Activated naive CD8-positive, alpha-beta T cell treated with anti-CD3 and anti-CD28 coated beads, Interleukin-2, amount 50 U/mL, for 16 hours (primary cell): ENCODE measurements at places on chromosomes 16 and 17.

DNA sequence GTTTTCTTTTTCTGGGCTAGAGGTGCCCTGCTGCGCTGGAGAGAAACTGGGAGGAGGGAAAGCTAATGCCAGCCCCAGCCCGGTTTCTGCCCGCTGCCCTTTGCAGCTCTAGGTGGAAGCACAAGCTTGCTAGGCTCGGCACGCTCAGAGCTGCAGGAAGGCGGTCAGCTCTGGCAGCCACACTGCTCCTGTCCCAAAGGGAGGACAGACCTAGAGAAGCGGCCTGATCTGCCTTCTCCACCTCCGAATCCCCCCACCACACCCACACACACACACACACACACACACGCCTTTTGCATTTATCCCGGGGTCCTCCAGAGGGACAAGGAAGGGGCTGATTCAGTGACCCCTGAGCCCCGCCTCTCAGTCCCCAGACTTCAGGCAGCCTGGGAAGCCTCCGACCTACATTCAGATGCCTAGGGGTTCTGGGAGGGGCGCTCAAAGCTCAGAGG is 418.1 kb downstream of the SOX9 start:
- DNase-seq, result no peak

- DNase-seq, result no peak
These were observed 22.6 kb downstream of the ZNF213 start for GRCh38 chr16:3157229-3158025.

DNA sequence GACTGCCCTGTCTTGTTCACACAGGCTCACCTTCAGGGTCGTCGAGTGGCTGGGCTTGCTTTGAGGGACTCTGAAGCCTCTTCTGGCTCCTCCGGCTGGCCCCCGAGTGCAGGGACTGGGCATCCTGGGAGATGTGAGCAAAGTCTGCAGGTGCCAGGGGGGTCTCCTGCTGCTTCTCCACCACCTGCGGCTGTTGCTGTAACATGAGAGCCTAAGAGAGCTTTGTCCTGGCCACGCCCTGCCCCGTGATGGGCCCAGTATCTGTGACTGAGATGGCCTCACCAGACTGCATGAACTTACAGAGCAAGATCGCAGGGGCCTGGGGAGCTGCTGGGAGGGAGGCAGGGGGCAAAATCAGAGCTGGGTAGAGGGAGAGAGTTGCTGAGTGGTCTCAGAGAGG is 12.5 kb downstream of the ERN2 start:
- DNase-seq, result no peak

GRCh38 chr17:6831661-6832263 is at the start of gene TEKT1:
Gene TEKT1, minus strand, starts transcription at chr17:6831729. Its CDS starts 1,353 bp downstream, at chr17:6830376.
- peak; percentile 23 for DNase-seq

GRCh38 chr16:14020141-14020540 is 51.0 kb upstream of the MRTFB start:
- DNase-seq, result no peak

DNA sequence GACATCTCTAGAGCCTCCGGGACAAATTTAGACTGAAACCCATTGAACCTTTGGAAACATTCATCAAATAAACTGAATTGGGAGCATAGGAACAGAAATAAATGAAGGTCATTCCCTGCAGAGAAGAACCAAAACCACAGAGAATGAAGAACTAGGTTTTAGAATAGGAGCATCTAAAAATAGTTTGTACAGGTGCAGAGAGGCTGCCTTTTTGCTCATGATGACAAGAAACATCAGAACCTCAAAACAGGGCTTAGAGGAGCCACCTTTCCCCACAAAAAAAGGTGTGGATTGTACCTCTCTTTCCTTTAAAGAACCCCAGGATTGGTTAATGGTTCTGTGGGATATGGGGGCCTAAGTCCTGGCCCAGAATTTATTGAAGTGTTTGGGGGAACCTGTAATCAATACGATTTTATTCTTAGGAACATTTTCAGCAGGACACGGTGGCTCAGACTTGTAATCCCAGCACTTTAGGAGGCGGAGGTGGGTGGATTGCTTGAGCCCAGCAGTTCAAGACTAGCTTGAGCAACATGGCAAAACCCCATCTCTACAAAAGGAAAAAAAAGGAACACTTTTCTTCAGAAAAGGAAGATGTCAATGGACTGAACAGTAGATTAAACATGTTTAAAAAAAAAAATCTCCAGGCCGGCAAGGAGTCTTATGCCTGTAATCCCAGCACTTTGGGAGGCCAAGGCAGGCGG is 37.7 kb upstream of the SLC47A1 start:
- DNase-seq, result no peak

DNA sequence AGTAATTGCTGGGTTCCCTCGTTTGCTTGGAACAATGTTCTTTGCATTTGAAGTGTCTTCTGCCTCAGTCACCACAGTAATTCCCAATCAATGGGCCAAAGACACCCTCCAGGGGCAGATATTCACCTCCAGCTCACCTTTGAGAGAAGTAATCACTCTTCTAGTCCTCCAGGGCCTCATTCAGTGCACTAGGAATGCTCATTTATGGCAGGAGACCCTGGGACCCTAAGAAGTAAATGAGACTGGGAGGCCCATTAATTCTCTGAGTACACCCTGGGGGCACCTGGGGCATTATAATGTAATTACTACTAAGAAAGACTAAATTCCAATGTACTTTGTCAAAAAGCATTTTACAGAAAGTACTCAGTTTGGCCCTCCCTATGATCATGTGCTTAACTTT is 158.2 kb upstream of the XYLT1 start:
- no peak for DNase-seq

DNA sequence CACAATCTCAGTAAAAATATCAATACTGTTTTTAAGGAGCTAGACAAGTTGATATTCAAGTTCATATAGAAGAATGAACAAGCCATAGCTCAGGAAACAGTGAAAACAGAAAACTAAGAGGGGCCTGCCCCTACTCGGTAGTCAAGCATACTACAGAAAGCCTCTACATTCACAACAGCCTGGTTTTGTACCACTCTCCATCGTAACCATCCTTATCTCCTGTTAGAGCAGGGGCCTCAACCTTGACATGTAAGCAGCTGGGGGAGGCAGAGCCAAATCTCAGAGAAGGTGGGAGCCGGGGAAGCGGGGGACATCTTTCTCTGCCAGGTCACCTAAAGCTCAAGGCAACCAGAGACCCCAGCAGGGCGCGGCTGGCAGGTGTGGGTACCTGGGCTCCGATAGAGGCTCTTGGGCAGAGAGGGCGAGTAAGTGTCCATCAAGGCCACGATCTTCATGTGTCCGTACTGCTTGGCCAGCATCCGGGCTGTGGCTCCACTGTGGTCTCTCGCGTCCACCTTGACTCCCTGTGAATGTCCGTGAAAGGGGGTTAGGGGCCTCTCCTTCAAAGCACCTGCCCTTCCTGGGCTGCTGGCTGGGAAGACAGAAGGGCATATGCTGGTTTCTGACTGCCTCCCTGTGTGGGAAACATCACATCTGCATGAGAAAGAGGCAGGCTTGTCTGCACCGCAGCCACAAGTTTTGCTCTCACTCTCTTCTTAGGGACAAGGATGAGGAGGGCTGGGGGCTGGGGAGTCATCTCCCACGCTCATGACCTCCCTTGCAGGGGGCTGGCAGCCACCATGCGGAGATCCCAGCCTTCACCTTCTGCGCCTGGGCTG is 20.2 kb downstream of the ANKS3 start:
- no peak for DNase-seq

DNA sequence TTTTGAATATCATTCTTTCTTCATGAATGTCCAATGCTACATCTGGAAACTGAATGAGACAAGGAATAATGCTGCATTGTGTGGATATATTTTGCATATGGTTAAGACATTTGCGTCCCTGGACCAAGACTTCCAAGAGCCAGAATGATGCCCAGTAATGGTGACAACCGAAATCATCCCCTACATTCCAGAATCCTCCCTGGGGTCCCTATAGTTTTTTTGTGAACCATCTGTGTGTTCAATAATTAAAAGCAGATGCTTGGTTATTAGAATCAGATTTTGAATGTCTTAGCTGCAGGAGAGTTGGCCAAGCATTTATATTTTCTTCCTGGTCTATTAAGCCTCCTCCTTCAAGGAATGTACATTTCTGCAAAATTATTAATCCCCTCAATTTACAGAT is 426.7 kb upstream of the CDH8 start:
- no peak for DNase-seq

DNA sequence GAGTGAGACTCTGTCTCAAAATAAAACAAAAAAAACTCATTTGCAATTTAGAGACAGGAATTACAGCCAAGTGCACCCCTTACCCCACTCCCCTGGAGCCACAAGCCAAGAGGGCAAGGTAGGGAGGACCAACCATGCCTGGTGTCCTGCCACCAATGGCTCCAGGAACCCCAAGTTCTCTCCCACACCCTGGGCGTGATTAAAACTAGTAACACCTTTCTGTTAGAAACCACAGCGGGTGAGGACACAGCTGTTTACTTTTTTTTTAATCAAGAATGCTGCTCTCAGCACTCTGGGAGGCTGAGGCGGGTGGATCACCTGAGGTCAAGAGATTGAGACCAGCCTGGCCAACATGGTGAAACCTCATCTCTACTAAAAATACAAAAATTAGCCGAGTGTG is 38.1 kb downstream of the ANKRD11 start:
- DNase-seq, result no peak

DNA sequence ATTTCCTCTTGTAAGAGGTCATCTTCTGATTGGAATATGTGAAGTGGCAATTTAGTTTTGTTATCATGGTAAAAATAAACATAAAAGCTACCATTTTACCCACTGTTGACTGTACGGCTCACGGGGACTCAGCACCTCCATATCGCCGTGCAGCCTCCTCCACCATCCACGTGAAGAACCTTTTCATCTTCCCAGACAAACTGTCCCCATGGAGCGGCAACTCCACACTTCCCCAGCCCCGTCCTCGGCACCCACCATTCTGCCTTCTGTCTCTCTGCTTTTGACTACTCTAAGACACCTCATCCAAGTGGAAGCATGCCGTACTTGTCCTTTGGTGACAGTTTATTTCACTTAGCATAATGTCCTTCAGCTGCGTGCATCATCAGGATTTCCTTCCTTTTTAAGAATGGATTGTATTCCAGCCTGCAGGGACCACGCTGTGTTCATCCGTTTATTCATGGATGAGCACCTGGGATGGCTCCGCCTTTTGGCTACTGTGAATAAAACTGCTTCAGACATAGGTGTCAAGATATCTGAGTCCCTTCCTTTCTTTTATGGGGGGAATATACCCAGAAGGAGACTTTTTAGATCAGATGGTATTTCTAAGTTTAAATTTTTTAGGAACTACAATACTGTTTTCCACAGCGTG is 14.3 kb downstream of the FBXO31 start:
- no peak for DNase-seq

DNA sequence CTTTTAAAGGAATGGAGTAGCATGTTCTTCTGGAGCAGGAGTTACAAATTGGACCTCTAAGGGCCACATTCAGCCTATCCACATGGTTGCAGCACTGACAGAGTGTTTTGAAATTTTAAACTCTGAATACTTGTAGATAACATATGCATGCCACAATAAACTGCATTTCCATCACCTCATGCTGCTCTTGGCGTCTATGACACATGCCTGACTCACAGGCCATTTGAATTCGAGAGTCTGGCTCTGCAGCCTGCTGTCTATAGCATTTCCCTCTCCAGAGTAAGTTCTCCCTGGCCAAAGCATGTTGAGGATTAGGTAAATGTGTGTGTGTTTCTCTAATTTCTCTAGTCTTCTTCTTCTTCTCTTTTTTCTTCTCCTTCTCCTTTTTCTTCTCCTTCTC is 28.7 kb upstream of the MYOCD start:
- no peak for DNase-seq

GRCh38 chr16:82623241-82623640 is 3.5 kb upstream of the CDH13 start:
- DNase-seq, result no peak

- DNase-seq, result no peak
These were observed 51.5 kb downstream of the LDHD start for GRCh38 chr16:75065149-75065505.

GRCh38 chr16:68117884-68118283 is 32.7 kb downstream of the NFATC3 start:
- DNase-seq, result no peak

DNA sequence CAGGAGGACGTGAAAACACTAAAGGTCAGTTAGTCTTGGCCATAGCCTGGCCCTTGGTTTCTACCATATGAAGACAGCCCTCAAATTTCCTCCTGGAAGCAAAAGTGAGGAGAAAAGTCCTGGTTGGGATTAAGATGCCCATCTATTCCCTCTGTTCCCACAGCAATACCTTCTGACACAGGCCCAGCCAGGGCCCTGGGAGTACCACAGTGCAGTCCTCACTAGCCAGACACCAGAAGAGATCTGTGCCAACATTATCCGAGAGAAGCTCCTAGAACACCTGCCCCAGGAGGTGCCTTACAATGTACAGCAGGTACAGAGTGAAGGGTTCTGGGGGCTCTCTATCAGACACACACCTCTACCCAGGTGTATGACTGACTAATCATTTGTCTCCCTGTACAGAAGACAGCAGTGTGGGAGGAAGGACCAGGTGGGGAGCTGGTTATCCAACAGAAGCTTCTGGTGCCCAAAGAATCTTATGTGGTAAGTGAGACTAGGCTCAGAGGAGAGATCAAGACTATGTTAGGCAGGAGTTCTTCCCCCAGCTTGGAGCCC is 4.1 kb downstream of the ERAL1 start:
- DNase-seq, result no peak

DNA sequence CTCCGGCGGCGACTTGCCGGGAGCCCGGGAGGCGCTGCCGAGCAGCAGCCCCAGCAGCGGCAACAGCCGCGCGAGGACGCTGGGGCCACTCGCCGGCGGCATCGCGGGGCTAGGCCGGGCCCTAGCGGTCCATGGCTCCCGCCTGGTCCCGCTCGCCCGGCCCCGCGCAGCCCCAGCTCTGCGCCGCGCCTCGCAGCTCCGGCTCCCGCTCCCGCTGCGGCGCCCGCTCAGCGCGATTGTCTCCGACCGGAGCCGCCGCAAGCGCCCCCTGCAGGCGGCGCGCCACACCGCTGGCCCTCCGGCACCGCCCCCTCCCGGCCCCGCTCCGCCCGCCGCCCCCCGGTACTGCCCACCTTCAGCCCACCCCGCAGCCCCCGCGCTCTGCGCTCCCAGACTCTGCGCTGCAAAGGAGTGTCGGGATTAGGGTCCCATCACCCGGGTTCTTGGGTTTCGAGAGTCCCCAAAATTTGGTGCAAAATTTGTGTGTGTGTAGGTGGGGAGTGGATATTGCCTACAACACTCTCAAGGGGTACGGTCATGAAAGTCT is at the start of gene FAM171A2:
FAM171A2 (minus strand) TSS at position 241 of the 547 bp plus-strand sequence; CDS start at position 102, 139 bp downstream.
- peak; percentile 34 for DNase-seq
